ENCODE measurements at places on chromosomes 1 and 21.

GRCh38 chr1:236516929-236517704 is 6.7 kb upstream of the LGALS8 start:
- no peak for DNase-seq

- DNase-seq, result no peak
Observed at GRCh38 chr1:42930178-42931107, 28.2 kb downstream of the SLC2A1 start.

- no peak for DNase-seq
Observed at GRCh38 chr1:11736746-11737639, 1.1 kb downstream of the AGTRAP start.

DNA sequence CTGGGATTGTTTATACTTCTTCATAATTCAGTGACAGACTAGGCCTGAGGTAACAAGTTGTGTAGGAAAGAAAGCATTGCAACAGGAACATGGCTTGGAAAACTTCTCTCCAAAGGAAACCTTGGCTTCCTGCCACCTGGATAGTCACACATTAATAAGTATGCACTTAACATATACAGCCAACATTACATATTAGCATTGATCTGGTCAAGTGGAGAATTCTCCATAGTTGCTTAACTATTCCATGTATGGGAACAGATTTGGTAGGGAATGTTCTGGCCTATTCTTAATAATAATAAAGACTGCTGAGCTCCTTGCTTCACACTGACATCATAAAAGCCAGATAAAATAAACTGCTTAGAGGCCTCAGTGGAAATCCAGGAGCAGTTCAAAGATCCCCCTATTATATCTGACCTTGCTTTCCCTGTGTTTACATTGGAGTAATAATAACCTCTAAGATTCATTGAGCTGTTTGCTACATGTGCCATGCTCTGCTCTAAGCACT is 27.2 kb upstream of the NFIA start:
- DNase-seq, result no peak

- no peak for DNase-seq
Observed at GRCh38 chr1:47756411-47756810, 240.8 kb downstream of the TRABD2B start.

DNA sequence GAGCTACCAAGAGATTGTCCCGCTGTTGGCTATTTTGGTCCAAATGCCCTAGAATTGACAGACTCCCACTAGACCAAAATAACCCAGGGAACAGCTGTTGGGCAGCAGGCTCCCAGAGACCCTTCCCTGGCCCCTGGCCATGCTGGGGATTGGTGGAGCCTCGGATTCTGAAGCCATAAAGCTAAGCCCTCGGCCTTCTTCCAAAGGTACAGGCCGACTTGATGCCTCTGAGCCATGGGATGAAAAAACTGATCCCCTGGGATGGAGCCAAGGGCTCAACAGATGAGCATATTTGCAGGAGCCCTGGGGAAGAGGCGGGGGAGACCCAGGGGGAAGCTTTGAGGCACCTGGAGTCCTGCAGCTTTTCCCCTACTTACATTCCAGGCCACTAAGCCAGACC is 1.0 kb upstream of the LRRC38 start:
- no peak for DNase-seq

GRCh38 chr1:242764161-242764560 is 239.7 kb upstream of the PLD5 start:
- DNase-seq, result no peak

DNA sequence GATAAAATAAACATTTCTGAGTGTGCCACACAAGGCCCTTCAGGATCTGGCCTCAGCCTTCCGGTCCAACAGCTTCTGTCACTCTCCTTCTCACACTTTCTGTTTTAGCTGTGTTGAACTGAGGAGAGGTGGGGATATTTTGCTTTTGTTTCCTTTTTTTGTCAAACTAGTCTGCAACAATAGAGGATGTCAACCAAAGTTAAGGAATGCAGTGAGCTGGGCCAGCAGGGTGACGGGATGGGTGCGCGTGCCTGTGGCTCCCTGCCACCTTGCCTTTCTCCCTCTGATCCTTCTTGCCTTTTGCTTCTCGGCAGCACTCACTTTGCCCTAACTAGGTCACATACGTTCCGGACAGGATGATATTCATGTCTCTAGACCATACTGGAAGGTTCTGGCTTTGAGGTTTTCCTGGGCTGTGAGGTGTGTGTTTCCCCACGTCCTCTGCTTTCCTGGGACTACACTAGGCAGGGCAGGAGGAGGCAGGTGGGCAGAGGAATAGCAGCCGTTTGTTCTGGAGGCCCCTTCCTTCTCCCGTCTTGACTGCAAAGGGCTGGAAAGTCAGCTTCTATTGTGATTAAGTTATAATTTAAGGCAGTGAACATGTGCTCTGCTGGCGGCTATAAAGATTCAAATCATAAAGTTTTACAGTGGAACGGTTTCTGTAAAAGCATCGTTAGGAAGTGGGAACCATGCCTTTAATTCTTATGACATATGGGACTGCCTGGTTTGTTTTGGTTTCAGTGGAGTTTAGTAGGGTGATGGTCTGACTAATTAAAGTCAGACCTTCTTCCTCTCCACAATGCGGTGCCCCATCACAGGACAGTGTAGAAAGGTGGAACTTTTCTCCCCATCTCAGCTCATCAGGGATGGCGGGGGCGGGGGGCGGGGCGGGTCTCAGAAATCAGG is 67.8 kb downstream of the RNF220 start:
- DNase-seq, result no peak

DNA sequence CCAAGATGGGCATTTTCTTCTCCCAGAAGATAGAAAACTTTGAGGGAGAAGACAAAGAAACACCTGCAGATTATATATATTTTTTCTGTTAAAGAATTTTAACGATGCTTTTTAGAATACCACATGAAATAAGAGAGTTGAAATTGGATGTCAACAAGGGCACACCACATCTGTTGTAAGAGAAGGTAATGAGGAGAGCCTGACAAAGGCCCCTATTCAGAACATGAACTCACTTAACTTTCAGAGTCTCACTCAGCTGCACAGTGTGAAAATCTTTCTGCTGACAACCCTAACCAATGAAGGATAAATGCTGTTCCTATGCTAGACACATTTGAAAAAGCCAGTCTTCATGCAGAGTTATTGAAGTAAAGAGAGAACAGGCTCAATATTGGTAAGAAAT is 7.3 kb downstream of the KRTAP22-2 start:
- DNase-seq, result no peak

DNA sequence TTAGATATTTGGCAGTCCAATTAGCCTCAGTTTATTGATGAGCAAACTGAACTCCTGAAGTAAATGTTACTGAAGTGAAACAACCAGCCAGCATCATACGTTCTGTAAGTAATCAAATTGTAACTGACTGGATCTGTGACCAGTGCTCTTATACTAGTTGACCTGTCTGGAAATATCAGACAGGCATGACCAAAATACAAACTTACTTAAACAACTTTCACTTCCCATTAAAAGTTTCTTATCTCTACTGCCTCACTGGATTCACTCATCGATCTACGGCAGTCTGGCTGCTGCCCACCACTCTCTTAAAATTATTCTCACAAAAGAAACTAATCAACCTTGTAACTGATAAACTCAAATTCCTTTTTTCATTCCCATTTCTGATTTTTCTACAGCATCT is 56.4 kb downstream of the WDR3 start:
- DNase-seq, result no peak

GRCh38 chr1:102875756-102876155 is 232.6 kb downstream of the COL11A1 start:
- DNase-seq, result no peak

DNA sequence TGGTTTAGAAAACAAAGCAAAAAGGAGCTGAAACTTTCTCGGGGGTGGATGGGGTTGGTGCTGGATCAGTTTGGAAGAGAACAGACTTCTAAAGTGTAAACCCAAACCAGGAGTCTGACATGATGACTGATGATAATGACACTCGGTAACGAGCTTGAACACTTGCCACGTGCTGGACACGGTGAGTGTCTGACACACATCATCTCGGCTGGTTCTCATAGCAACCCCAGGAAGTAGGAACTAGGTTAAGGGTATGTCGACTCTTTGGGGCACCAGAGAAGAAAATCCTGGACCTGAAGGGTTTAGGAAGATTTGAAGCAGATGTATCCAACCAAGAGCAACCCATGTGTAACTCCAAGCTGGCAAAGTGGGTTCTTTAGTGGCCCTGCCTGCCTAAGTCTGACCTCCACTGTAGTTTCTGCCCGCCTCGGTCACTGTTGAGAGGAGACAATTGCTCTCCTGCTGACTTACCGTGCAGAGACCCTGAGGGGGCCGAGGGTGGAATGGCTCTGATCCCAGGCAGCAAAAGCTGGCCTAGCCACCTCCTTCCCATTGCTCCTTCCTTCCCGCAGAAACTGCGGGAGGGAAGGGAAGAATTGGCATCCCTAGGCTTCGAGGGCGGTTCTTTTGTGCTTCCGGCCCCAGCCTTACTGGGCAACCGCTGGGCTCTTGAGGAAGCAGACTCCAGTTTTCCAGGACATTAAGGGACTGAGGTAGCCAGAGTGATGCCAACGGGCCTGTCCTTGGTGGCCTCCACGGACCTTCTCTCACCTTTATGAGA is 156.0 kb downstream of the TOMM20 start:
- DNase-seq, result no peak

GRCh38 chr1:234617131-234617985 is 7.4 kb upstream of the IRF2BP2 start:
- DNase-seq, result no peak

GRCh38 chr1:27148591-27148990 is 6.3 kb downstream of the SLC9A1 start:
- DNase-seq, result no peak

- no peak for DNase-seq
Observed at GRCh38 chr1:222285526-222285925, 262.4 kb downstream of the HHIPL2 start.

All from stimulated activated CD8-positive, alpha-beta memory T cell treated with anti-CD3 and anti-CD28 coated beads, Interleukin-4, amount 100 ng/mL, for 1 hour (primary cell).